ENCODE measurements at places on chromosomes 11 and 22.

GRCh38 chr11:96736601-96737000 lies 346.8 kb downstream of the JRKL start:
- DNase-seq = no peak

DNA sequence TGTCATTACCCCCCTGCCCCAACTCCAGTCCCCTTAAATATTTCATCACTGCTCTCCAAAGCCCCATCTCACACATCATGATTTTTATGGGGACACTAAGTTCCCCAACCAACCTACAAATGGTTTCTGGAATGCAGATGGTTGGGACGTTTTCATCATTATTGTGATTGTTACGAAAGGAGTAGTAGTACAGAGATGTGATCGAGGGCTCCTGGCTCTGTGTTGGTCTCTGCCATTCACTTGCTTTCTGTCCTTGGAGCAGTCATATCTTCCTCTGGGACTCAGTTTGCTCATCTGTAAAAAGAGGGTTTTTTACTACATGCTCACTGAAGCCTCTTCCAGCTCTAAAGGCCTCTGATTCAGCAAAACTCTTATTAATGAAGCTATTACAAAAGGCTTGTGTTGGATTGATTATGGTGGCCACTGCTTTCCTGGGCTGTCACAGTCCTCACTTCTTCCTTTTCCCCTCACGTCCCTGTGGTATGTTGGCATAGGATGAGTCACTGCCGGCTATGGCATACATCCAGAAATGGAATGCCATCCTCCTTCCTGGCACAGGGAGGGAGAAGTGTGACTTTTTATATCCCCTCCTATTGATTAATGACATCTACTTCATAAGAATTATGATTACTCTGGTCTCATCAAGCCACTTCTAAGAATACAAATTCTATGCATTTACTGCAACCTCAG lies 593.7 kb downstream of the METTL15 start:
- DNase-seq = no peak

- DNase-seq = no peak
Observed at GRCh38 chr11:120052196-120052775, 85.6 kb downstream of the TRIM29 start.

DNA sequence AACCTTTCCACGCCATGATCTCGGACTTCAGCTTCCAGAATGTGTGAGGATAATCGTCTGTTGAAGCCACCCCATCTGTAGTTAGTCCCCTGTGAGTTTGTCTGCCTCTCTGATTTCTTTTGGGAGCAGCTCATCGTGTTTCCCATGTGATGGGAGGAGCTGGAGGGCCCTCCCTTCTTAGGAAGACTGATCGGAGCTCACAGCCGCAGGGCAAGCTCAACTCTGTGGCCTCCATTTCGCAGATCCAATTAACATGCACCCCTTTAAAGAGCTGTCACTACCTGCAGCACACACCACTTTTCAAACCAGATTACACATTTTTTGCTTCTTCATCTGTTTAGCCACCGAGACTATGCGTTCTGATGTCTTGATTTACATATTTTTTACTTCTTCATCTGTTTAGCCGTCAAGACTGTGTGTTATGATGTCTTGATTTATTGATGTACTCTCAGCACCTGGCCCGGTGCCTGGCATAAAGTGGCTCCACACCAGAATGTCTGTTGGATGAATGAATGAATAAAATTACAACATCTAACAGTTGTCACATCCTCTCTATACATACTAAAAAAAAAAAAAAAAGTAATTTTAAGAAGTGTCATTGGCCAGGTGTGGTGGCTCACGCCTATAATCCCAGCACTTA lies 14.9 kb upstream of the PPFIA1 start:
- DNase-seq = no peak

GRCh38 chr22:27670701-27671412 lies 130.7 kb downstream of the MN1 start:
- DNase-seq = no peak

- no peak for DNase-seq
Observed at GRCh38 chr11:14380125-14380936, 21.3 kb upstream of the RRAS2 start.

- no peak for DNase-seq
Observed at GRCh38 chr11:2123628-2123960, 15.6 kb downstream of the IGF2 start.

DNA sequence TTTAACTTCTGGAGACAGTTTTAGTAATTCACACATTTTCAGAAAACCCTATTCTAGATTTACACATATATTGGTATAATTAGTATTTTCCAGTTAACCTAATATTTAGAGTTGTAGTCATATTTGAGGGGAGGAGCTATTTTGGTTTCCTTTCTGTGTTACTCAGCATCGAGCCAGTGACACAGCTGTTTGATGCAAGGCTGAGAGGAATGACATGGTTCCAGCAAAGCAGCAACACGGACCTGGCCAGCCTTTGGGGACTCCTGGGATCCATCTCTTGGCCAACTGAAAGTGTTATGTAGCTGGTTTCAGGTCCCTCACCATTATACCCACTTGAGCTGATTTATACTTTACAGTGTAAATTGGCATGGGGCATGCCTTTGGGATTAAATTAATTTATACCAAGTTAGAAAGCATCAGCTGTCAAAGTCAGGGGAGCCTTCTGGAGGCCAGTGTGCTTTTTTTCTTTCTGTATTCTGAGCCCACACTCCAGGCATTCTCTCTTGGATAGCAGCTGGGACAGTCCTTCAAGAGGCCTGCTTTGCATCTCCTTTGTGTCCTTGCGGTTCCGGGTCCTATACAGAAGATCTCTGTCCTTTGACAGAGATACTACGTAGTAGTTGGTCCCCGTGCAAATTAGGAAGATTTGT lies 91.3 kb upstream of the SLC25A18 start:
- DNase-seq = no peak

DNA sequence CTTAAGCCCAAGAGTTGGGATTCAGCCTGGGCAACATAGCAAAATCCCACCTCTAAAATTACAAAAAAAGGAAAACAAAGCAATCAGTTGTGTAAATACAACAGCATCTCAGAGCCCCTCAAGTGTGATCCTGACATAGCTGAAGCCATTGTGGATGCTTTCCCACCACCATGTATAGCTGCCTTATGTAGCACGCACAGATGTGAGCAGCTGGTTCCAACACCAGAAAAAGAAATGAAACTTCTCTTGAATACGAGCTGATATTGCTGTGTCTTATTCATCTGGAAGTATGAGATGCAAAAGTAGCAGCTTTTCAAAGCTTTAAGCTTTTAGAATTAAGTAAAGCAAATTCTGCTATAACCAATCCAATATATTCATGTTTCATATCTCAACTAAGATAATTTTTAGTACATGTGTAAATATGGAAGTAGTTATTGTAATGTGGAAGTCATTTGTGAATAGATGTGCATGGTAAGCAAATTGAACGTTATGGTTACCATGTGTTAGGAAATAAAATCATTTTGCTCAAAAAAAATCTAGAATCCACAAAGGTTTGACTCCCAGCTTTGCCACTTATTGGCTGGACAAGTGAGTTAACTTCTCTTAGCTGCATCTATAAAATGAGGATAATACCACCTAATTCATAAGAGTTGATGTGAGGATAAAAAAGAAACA lies 63.2 kb downstream of the SGSM3 start:
- DNase-seq = no peak

- no peak for DNase-seq
Observed at GRCh38 chr11:32382339-32383049, 52.8 kb downstream of the WT1 start.

DNA sequence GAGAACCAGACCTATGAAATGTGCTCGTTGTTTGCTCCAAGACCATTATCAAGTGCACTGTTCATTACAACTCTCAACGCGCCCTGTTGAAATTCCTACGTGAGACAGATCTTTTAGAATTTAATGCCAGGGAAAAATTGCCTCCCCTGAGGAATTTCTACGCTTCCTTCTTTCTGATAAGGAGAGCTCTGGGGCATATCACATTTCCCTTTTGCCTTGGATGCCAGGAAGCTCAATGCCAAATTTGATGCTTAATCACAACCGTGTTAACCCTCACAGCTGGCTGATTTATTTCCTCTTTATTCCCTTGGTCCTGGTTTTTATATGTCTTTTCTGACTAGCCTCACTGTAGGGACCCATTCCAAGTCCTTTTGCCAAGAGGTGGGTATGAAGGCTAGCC lies 109.4 kb downstream of the MICAL2 start:
- DNase-seq = no peak

DNA sequence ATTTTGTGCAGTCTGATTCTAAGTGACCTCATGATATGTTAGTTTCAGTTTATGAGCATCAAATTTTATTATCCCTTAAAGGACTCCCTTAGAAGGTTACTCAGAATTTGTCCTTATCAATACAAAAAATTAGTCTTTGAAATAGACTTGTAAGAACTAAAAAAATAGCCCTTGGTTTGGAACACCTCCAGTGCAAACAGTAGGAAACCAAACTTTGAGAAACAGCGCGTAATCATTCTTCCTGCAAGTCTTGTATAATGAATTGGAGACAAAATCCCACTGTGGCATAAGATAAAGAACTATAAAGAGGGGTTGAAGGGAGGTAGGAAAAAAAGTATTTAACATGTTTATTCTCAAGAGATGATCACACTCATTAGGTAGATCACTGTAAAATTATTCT lies 10.8 kb upstream of the MSANTD4 start:
- DNase-seq = no peak

- DNase-seq = no peak
Observed at GRCh38 chr11:12015486-12015885, 7.1 kb upstream of the DKK3 start.

DNA sequence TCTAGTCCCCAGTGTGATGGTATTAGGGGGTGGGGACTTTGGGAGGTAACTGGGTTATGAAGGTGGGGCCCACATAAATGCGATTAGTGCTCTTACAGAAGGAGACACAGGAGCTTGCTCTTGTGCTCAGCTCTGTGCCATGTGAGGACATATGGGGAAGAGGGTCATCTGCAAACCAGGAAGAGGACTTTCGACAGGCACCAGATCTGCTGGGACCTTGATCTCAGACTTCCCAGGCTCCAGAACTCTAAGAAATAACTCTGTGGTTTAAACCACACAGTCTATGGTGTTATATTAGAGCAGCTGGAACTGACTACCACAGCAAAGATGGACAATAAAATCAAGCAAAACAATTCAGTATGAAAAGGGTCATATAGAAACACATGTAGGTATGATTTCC lies 26.7 kb downstream of the NNMT start:
- no peak for DNase-seq

DNA sequence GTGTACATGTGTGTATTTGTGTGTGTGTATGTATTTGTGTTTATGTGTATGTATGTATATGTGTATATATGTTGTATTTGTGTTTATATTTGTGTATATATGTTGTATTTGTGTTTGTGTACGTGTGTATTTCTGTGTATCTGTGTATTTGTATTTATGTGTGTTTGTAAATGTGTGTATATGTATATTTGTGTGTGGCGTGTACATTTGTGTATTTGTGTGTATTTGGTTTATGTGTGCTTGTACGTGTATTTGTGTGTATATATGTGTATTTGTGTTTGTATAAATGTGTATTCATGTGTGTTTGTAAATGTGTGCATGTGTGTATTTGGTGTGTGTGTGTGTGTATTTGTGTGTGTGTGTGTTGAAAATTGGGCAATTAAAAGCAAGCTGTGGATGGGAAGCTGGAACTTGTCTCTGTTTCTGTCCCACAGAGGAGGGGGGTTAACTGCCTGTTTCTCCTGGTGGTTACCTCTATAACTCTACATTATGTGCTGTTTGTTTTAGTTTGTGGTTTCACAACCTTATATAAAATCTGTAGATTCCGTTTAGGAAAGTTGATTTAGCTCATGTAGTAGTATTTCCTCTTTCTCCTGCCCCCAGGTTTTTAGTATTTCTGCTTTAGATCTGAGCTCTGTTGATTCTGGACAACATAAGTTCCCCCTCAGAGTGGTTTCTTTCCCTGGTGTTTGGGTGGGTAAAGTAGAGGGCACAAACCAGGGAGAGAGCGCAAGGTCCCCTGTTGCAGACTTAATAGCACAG lies 28.9 kb downstream of the AP2A2 start:
- no peak for DNase-seq

DNA sequence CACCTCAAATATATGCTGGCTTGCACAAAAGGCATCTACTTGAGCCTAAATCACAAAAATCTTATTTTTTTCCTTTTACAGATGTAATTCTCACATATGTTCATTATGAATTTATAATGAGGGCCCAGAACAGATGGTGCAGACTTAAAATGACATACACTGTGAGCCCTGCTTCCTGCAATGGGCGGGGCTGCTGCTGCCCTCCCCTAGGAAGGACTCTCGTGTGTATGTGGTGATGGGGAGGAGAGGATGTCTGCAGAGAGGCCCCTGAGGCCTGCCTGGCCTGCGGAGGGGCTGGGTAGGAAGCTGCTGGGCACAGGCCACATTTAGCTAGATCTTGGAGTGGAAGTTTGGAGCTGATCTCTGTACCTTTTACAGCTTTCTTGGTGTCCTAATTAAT lies 233.4 kb upstream of the KIRREL3 start:
- DNase-seq = no peak

DNA sequence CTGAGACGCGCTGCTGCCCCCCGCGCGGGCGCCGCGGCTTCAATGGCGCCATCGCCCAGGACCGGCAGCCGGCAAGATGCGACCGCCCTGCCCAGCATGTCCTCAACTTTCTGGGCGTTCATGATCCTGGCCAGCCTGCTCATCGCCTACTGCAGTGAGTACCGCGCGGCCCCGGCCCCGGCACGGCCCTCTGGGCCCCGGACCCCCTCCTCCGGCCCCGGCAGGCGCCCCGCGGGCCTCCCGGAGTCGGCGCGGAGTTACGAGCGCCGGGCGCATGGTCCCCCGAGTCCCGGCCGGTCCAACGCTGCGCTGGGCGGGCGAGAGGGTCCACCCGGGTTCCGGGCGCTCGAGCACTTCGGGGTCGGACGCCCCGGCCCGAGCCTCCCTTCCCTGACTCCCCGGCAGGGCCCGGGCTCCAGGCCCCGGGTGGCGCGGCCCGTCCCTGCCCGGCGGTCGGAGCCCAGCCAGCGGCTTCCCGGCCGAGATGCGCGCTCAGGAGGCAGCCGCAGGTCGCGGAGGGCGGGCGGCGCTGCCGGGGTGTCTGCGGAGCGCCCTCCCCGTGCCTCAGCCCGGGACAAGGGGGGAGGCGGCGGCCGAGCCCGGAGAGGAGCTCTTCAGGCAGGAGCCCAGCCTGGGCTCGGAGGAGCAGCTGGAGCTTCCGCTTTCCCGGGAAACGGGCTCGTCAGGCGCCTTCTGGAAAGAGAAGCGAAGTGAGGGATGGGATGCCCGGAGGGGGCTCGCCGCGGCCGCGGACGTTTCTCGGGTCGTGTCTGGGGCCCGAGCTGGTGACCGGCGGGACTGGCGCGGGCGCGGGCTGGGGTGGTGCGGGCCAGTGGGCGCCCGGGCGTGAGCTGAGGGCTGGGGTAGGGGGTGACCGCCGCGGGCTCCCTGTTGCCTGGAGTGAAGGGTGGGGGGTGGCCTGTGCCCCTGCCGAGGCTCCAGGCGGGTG lies 1337.8 kb downstream of the BRD1 start:
- DNase-seq = no peak

DNA sequence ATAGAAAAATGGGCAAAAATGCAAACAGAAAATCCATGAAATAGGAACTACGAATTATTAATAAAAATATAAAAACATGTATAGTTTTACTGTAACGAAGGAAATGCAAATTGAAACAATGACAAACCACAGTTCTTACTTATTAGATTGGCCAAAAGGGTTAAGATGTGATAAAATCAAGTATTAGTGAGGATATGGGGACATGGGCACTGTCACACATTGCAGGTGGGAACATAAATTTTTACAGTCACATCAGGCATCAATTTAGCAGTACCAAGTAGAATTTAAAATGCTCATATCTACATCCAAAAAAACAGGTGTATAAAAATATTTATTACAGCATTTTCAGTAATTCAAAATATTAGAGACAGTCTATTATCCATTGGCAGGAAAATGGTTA lies 353.2 kb upstream of the API5 start:
- no peak for DNase-seq

- DNase-seq = no peak
Observed at GRCh38 chr11:79052544-79052943, 388.3 kb downstream of the TENM4 start.
